ENCODE measurements at places on chromosomes 12 and 14.

DNA sequence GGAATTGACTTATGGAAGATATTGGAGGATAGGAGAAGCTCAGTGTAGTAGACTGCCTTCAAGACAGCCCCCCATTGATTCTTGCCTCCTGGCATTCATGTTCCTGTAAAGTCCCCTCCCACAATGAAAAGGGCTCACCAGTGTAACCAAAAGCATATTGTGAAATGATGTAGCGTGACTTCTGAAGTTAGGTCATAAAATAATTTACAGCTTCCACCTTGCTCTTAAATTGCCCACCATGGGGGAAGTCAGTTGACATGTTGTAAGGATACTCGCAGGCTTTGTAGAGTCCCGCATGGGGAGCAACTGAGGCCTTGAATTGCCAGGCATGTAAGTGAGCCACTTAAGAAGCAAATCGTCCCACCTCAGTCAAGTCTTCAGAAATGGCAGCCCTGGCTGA lies 25.1 kb downstream of the GTSF1 start:
- no peak for DNase-seq

DNA sequence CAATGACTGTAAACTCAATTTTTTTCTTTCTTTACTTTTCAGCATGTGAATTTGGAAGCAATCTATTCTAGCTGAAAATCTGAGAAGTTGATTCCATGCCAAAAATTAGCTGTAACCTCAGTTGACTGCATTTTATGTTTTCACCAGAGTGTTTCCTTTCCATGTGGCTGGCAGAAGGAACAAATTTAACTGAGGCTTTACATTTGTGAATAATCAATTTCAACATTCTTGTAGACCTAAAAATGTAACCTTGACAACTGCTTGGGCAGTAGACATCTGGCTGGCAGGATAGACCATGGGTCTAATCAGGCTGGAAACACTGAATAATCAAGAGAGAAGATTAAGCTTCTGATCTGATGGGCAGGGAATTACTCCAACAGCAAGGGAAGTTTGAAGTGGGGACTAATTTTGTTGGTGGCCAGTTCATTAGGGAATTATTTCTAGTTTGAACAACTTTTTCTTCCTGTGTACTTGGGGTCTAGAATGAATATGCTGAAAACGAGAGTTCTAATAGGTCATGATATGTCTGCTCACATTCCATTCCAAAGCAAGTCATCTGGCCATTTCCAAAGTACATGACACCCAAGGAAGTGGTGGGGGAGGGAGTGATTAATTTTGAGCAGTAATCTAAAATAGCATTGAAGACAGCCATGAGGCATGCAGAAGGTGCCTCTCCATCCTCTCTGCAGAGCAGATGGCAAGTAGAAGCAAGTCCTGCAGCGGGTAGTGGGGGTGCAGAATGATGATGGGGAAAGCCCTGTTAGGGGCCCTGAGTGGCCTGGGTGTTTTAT lies 68.2 kb downstream of the ATP23 start:
- no peak for DNase-seq

GRCh38 chr12:43895580-43896206 lies 59.8 kb downstream of the TMEM117 start:
- no peak for DNase-seq

- DNase-seq, result no peak
Observed at GRCh38 chr12:68580911-68581310, 29.8 kb upstream of the RAP1B start.

- DNase-seq, result no peak
Observed at GRCh38 chr14:99234961-99235571, 36.9 kb downstream of the BCL11B start.

DNA sequence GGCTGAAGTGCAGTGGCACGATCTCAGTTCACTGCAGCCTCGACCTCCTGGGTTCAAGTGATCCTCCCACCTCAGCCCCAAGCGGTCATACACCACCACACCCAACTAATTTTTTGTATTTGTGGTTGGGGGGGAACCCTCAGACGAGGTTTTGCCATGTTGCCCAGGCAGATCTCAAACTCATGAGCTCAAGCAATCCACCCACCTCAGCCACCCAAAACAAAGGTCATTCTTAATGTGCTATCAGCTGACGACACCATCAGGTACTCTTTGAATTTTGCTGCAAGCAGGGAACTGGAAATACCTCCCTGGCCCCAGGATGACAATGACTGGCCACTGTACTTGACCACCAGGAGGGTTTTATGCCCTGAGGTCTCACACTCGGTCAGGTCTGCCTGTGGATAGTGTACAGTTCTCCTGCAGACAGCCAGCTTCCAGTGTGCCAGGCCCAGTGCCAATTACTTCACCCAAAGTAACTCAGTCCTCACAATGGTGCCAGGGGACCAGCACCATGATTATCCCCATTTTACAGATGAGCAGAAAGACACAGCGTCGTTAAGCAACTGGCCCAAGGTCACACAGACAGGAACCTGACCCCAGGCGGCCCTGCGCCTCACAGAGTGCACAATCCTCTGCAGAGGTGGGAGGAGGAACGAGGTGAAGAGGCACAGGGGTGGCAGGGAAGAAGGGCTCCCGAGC lies 42.9 kb downstream of the ITPK1 start:
- DNase-seq, result no peak

GRCh38 chr12:22631863-22632463 lies 7.0 kb downstream of the ETNK1 start:
- DNase-seq, result no peak

- DNase-seq, result no peak
Observed at GRCh38 chr12:83996671-83997070, 915.9 kb downstream of the SLC6A15 start.

DNA sequence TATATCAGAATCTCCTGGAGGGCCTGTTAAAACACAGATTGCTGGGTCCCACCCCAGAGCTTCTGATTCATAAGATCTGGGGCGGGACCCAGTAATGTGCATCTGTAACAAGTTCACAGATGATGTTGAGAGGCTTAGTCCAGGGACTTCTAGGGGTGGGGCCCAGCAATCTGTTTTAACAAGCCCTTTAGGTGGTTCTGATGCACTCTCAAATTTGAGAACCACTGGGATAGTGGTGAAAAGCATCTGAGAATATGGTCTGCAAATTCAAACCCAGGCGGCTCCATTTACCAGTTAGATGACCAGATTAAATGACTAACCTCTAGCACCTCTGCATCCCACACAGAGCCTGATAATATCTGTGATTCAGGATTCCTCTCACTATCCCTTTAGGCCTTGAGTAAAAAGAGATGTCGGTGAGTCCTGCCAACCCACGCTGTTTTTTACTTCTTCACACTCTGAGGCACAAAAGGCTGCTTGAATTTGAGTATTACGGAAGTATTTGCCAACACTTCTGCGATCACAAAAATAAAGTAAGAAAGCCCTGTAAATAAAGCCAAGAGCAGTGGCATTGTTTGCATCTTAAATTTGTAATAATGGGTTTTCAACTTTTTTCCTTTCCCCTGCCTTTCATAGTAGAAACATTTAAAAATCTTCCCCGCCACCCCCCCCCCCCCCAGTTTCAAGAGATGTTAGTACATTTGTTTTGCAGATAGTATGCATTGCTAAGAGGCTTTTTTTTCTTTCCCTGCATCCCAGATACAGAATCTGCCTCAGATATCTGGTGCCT lies 1.8 kb upstream of the FRS2 start:
- DNase-seq, result no peak

- no peak for DNase-seq
Observed at GRCh38 chr12:18332173-18332572, 70.9 kb downstream of the PIK3C2G start.

DNA sequence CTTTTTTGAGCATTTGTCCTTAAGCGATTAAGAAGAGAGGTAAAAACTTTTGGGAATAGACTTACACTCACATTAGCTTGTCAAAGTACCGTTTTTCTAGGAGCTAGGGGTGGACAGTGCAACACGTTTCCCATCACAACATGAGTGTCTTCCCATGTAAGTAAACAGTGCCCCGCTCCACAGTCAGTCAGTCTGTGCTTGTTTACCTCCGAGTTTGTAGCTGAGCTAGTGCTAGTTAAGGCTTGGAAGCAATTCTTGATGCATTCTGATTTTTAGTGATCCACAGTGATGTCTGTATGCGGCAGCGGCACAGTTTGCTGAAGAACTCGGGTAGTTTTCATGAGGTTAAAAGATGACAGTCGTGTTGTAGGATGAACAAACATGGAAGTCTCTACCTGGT lies 941 bp downstream of the ZDHHC17 start:
- no peak for DNase-seq

GRCh38 chr12:70994217-70994788 lies 73.8 kb upstream of the PTPRR start:
- no peak for DNase-seq

- DNase-seq, result no peak
Observed at GRCh38 chr14:68000511-68000910, 180.9 kb downstream of the RAD51B start.

- DNase-seq, result no peak
Observed at GRCh38 chr14:91366749-91367148, 50.9 kb downstream of the CCDC88C start.

DNA sequence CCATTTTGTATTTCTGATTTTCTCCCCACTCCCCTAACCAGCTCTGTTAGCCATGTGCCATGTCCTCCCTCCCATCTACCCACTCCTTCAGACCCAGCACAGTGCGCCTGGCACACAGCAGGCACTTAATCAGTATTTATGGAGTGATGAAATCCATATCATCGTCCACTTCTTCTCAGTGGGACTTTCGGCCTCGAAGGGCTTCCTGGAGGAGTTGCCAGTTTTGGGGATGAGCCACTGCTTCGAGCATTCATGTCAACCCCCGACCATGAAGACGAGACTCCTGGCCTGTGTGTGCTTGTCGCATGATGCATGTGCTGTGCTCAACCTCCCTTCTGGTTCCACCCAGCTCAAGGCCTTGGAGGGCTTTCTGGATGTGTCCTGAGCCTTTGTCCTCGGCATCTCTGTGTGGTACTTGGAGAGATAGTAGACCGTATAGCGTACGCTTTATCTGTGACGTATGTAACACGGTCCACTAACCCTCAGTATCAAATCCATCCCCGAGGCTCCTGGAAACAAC lies 119.5 kb upstream of the RTL1 start:
- no peak for DNase-seq

DNA sequence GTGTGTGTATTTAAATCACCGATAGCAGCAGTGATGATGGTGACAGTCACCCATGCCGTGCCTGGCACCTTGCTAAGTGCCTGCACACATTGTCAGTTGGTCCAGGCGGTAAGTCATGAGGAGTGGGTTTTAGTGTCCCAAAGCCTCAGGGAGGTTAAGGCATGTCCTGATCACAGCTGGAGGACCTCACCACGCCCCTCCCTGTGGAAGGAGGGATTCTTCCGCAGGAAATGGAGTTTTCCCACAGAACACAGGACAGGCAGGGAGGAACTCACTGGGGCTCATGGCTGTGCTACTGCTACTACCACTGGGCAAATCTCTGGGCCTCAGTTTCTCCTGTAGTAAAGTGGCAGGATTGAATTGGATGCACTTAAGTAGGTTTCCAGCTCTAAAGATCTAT lies 142.3 kb downstream of the CACNA1C start:
- no peak for DNase-seq

GRCh38 chr14:64683264-64683663 lies 21.0 kb upstream of the PLEKHG3 start:
- DNase-seq, result no peak

Measured in NCI-H1105 (cell line).